Breast epithelium (tissue), 4 donors: ENCODE measurements at places on chromosomes 12 and 14. TPM values are rescaled to one million over a fixed set of nuclear protein-coding genes. Genes with fewer than 3 reads are reported as not detected.

The CCDC38 gene
- total RNA-seq = not detected

The POP5 gene
- 43.8 TPM for total RNA-seq

The ABCD2 gene
- 48.0 TPM for total RNA-seq

The DNAH10 gene
- 0.33 TPM for total RNA-seq

The KRT83 gene
- 0.59 TPM for total RNA-seq

The NXPH4 gene
- 0.33 TPM for total RNA-seq

The ALDH1L2 gene
- total RNA-seq = 7.8 TPM

The MYH7 gene
- total RNA-seq = not detected

The MYRFL gene
- total RNA-seq = 1.3 TPM

The RFX4 gene
- not detected for total RNA-seq

The FGD6 gene
- total RNA-seq = 13.1 TPM

The VEZT gene
- total RNA-seq = 126 TPM
